ENCODE measurements at places on chromosomes 13 and 19. TPM values are rescaled to one million over a fixed set of nuclear protein-coding genes. Genes with fewer than 3 reads are reported as not detected.

GPI gene
- 204 TPM for total RNA-seq

PPP5C gene
- 64.9 TPM for total RNA-seq

APOC4 gene
- not detected for total RNA-seq

IGFL2 gene
- total RNA-seq, result not detected

ATXN8OS gene
- not detected for total RNA-seq

KLK11 gene
- not detected for total RNA-seq

ZNF575 gene
- 0.25 TPM for total RNA-seq

ZSCAN4 gene
- not detected for total RNA-seq

CHERP gene
- 0.87 TPM for total RNA-seq
